Cardiac fibroblast (primary cell): ENCODE measurements at places on chromosomes 11 and 22.

DNA sequence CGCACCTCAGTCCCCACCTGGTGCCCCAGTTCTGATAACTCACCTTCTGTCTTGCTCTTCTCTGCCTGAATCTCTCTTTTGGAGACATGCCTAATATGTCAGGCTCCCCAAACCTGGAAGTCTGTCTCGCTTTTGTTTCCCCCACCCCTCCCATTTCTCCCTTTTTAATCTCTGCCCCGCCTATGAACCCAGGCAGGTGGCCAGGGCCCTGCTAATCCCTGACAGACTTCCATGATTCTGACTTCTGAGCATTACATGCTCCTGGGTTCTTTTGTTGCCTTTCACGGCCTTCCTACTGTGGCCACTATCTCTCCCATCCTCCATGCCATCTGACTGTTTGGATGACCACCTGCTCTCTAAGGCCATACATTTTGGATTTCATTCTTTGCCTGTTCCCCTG, 1120.9 kb upstream of the CCDC90B start:
- no peak for DNase-seq

GRCh38 chr11:22976146-22976545, 115.9 kb upstream of the CCDC179 start:
- peak; percentile 80 for DNase-seq

- DNase-seq = peak; percentile 2
Observed at GRCh38 chr11:108511851-108512474, 13.8 kb upstream of the POGLUT3 start.

GRCh38 chr11:96794152-96794551, 404.3 kb downstream of the JRKL start:
- DNase-seq = no peak

DNA sequence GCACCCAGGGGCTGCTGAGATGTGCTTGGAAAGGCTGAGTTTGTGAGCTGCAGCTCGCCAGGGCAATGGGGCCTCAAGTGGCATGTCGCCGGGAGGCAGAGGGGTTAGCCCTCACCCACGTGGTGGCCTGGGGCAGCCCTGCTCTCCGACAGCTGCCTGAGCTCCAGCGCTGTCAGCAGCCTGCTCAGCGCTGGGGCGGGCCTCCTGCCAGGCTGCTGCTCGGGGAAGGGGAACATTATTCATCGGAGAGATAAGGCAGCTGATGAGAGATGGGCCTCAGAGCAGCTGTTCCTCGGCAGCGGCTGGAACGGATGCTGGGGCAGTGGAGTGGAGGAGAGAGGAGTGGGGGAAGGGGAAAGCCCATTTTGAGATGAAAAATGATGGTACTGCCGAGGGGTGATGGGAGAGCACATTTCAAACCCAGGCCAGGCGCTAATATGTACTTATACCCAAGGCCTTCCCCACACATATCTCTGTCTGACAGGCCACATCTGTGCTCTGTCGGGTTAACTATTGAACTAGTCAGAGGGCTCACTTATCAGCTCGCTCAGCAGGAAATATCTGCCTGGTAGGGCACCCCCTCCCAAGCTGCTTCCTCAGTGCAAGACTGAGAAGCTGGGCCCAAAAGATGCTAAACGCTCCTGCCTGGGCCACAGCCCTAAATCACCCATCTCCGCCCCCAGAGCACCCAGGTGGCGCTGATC, 79.5 kb downstream of the TIMP3 start:
- peak; percentile 46 for DNase-seq

DNA sequence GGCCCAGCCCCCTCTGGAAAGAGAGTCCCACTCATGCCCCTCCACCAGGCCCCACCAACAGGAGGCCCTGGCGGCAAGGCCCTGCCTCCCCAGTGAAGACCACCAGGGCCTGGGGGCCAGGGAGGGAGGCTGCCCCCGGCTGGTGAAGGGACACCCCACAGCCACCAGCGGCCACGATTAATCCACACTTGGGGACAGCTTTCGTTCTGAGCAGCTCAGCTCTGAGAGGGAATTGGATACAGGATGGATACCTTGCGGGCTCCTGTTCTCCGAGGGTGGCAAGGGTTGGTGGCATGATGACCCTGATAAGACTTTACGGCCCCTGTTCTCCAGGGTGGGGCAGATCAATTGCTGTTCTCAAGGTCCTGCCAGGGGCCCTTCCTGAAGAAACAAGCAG, 6.9 kb upstream of the NLRP6 start:
- DNase-seq = no peak

- no peak for DNase-seq
Observed at GRCh38 chr22:34966980-34967565, 98.9 kb upstream of the ISX start.

DNA sequence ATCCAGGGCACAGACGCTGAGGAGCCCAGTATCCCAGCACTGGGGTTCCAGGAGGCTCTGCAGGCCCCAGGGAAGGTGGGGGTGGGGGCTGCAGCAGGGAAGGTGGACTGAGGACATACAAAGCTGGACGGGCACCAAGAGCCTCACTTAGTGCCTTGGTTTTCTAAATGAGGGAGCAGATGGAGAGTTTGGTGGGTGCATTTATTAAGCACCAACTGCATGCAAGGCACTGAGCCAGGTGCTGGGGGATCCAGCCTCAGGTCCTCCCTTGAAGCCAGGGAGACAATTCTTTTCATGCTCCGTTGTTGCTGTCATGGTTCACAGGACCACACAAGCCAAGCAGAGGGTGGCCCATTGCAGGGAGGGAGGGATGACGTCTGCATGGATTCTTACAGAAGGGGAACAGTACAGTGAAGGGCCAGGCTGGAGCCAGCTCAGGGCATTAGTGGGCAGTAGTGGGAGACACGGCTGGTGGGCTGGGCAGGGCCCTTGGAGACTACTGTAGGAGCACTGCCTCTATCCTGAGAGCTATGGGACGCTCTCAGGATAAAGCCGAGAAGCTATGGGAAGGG, 65.0 kb downstream of the MACROD1 start:
- DNase-seq = no peak

GRCh38 chr11:66022401-66023185, 3.7 kb downstream of the CATSPER1 start:
- peak; percentile 69 for DNase-seq

GRCh38 chr11:8719211-8719649, 36.6 kb downstream of the RPL27A start:
- DNase-seq = peak; percentile 95

- DNase-seq = no peak
Observed at GRCh38 chr11:79449040-79449439, 8.2 kb upstream of the TENM4 start.
